ENCODE measurements at places on chromosomes 6 and 20.

- DNase-seq = no peak
Observed at GRCh38 chr6:142975365-142975764, 30.4 kb upstream of the HIVEP2 start.

- no peak for DNase-seq
Observed at GRCh38 chr6:110520992-110521543, 44.7 kb upstream of the SLC22A16 start.

DNA sequence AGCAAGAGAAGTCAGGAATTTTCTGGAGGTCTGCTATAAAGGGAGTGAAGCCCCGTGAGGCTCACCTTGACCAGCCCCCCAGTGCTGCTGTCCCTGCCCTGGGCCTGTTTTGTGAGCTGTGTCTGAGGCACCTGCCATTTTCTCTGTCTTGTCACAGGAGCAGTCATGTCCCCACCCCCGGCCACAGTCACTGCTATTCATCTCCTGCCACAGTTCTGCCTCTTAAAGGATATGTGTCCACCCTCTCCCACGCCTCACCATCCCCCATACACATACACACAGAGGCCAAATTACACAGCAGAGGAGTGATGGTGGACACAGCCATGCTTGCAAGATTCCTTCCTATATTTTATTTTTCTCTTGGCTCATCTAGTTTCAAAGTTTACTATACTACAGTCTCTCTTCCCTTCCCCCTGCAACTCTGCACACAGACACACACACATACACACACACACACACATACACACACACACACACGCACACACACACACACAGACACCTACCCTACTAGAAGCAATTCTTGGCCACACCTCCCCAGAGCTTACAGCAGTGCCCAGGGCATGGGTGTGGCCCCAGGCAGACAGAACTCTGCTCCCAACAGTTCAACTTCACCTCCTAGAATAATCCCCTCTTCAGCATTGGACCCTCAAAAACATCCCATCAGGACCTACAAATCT lies 68.7 kb upstream of the TAB2 start:
- DNase-seq = peak; percentile 31

DNA sequence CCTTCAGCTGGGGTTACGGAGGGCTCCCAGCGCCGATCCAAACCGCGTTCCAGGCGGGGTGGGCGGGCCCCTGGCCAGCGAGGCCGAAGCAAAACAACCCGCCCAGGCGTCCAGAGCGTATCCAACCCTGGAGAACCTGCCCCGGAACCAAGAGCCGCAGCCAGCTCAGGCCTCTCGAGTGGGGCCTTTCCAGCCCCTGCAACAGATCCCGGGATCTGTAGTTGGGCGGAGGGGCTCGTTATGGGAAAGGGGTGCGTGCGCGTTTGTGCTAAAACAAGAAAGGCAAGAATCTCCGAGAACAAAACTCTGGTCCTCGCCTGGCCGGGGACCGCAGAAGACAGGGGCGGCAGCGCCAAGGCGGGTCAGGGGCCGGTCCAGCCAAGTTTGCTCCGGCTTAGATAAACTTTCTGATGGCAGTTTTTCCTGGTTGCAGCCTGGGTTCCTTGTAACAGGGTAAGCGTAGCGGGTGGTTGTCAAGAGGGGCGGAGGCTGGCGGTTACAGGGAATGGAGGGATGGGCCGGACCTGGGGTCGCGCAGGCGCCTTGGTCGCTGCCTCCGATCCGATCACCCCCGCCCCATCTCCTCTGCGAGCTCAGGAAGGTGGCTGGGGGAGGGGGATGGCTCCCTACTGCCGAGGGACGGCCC lies 448 bp upstream of the RIN2 start:
- DNase-seq = peak; percentile 11

DNA sequence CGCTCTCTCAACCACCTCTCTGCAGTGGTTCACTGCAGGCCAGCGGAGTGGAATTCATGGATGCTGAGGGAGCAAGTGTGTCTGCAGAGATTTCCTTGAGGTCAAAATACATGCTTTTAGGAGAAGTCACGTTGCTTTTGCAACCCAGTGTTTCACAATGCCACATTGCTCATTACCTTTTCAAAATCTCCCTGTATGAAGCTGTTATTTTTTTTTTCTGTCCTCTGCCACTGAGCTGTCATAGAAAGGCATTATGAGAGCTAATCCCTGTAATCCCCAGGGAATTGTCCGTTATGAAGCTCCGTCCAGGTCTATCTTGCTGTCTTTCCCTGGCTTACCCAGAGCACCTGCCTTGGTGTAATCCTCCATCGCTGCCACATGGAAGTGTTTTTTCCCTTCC lies 60.5 kb upstream of the SLC22A23 start:
- no peak for DNase-seq

GRCh38 chr20:40631119-40631631 lies 57.9 kb downstream of the MAFB start:
- DNase-seq = no peak

- no peak for DNase-seq
Observed at GRCh38 chr20:62753626-62754025, 42.6 kb upstream of the MRGBP start.

GRCh38 chr6:45571159-45571558 lies 193.4 kb upstream of the SUPT3H start:
- DNase-seq = no peak

DNA sequence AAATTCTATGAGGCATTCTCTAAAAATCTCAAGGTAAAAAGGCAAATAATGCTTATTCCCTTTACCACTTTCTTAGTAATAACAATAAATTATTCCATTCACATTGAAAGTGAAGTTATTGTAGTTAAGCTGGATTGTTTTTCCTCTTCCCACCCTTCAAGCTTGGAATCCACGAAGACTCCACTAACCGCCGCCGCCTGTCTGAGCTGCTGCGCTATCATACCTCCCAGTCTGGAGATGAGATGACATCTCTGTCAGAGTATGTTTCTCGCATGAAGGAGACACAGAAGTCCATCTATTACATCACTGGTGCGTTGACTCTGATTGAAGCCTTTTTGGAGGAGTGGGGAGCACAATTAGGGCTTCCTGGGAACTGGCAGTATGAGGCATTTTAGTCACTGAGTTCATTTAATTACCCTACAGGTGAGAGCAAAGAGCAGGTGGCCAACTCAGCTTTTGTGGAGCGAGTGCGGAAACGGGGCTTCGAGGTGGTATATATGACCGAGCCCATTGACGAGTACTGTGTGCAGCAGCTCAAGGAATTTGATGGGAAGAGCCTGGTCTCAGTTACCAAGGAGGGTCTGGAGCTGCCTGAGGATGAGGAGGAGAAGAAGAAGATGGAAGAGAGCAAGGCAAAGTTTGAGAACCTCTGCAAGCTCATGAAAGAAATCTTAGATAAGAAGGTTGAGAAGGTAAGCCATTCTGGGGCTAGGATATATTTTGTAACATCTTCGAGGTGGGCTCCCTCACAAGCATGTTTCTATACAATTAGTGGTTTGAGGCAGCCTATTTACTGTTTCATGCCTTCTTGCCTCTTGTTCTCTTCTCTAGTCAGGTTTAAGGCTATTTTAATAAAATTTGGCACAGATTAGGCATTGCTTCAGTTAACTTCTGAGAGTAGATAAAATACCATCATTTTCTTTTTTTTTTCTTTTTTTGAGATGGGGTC lies 4.9 kb downstream of the HSP90AB1 start:
- DNase-seq = no peak

GRCh38 chr6:113994934-113995342 lies 24.0 kb upstream of the HDAC2 start:
- no peak for DNase-seq

- peak; percentile 24 for DNase-seq
Observed at GRCh38 chr20:60057866-60058807, 99.9 kb downstream of the CDH26 start.

DNA sequence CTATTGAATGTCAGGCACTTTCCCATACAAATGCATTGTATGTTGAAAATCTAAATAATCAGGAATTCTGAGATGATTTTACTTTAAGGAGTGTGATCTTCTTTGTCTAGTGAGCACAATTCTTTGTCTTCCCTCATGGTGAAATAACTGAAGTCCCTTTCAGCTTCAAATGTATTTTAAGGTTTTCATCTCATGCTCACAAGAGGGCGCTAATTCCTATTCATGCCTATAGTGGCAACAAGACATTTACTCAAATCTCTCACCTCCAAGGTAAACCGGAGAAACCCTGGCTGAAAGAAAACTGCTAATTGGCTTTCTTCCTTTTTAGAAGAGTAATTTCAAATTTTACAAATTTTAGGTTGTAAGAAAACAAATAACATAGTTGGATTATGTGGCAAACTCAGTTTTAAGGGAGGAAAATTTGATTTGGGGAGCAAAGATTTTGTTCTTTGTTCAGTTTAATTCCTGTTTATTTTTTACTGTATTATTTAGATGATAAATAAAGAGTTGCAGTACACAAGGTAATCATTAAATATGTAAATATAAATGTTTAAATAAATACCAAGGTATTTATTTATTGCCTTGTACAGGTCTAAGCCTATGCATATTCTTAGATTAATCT lies 69.1 kb downstream of the SLC35F1 start:
- DNase-seq = no peak

GRCh38 chr6:168345896-168346754 lies 26.5 kb upstream of the DACT2 start:
- DNase-seq = no peak

DNA sequence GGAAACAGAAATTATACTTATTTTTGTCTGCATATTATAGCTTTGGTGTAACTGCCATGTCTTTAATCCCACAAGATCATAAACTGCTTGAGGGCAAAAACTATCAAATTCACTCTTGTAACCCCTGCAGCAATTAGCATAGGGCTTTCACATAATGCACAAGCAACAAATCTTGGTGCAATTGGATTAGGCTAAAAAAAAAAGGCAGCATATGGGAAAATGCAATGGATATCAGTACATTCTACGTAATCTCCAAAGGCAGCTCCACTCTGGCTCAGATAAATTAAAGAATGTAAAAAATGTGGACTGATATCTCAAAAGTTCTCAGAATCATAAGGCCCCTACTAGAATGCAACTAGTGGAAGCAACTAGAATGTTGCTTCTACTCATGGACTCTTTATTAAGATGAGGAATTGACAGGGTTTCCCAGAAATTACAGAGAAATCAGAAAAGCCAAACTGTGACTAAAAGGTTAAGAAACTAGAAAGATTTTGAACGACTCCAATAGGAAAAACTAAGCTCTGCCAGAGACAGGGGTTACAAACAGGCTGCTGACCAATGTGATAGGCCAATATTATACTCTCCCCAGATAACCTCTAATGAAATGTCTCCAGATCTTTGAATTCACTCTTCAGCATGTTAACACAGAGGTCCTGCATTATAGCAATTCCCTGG lies 55.0 kb downstream of the FILIP1 start:
- no peak for DNase-seq

- DNase-seq = no peak
Observed at GRCh38 chr6:133590196-133590595, 298.7 kb upstream of the TCF21 start.

GRCh38 chr6:168131464-168132415 lies 52.7 kb upstream of the FRMD1 start:
- no peak for DNase-seq

- no peak for DNase-seq
Observed at GRCh38 chr6:117008618-117009017, 131.6 kb downstream of the RFX6 start.

- no peak for DNase-seq
Observed at GRCh38 chr6:140346428-140346827, 972.0 kb upstream of the CITED2 start.

DNA sequence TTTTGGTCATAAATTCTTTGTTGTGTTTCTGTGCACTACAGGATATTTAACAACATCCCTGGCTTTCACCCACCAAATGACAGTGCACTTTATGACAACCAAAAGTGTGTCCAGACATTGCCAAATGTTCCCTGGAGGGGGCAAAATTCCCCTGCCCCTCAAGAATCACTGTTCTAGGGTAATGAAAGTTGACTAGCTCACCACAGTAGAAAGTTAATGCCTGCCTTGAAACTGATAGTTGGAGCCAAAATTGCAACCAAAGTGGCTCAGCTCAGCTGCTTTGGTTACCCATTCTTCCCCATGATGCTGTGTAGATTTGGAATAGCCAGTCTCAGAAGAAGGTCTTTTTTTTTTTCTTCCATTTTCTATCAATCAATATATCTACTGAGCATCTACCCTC lies 150.6 kb downstream of the RALGAPA2 start:
- DNase-seq = no peak

- no peak for DNase-seq
Observed at GRCh38 chr6:135532559-135532958, 35.0 kb upstream of the AHI1 start.

DNA sequence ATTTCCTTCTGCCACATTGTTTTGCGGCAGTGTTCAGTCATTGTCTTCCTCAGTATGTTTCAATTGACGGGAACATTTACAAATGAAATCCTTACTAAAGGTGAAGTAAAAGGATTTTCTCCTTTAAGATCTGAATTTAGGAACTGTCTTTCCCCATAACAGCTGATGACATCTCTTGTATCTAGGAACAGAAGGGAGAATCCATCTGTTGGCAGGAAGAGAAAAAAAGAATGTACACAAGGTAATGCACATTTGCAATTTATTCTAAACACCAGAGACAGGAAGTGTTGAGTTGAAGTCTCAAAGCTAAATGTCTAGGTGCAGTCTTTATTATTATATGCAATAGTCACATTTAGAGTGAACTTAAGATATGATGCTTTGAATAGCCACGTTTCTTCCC lies 334.5 kb downstream of the HDGFL1 start:
- no peak for DNase-seq

DNA sequence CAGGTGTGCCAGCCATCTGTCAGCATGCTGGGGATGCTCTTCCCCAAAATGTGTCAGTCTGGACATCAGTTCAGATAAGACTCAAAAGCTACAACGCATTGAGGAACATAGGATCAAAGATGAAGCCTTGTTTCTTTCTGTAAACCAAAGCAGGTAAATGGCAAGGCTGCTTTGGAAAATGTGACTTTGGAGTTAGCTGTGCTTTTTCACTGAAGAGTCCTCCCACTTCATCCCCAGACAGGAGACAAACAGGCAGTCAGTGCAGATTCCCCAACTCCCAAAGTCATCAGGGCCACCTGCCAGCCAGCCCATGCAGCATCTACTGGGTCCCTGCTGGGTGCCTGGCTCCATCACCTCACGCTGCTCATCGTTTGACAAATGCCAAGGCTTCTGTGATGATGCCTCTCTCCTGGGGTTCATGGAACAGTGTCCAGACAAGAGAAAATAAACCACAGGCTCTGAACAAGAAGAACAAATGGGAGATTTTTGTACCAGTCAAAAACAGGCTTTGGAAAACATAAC lies 205.0 kb upstream of the BTBD3 start:
- no peak for DNase-seq

GRCh38 chr20:1894471-1894950 lies 696 bp upstream of the SIRPA start:
- no peak for DNase-seq

DNA sequence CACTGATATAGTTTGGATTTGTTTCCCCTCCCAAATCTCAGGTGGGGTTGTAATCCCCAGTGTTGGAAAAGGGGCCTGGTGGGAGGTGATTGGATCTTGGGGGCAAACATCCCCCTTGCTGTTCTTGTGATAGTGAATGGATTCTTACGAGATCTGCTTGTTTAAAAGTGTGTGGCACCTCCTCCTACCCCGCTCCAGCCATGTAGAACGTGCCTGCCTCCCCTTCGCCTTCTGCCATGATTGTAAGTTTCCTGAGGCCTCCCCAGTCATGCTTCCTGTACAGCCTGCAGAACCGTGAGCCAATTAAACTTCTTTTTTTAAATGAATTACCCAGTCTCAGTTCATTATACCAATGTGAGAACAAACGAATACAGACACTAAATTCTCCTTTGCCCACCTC lies 26.7 kb downstream of the SLC52A3 start:
- DNase-seq = no peak

All from activated CD4-positive, alpha-beta T cell treated with anti-CD3 and anti-CD28 coated beads, Interleukin-2, amount 50 U/mL, for 48 hours (primary cell).